Fibroblast of skin of back (primary cell): ENCODE measurements at places on chromosomes 3 and 15.
A peak's percentile ranks its signal among the peaks of the same experiment; 100 is the strongest.

DNA sequence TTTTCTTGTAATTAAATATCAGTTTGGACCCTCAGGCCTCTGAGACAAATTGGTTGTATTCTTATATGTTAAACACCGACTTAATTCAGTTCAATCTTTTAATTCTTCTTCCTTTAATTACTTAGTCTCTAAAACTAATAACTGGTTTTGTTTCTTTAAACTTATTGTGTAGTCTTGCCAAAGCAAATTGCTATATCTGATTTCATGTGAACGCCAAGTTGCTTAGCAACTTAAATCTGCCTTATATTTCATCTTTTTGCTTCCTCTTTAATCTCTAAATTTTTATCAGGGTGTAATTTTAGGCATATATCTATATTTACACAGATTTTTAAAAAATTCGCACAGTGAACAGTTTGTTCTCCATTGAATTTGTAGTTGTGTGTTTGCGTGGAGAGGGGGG, 82.2 kb downstream of the CADM2 start:
- DNase-seq = no peak

DNA sequence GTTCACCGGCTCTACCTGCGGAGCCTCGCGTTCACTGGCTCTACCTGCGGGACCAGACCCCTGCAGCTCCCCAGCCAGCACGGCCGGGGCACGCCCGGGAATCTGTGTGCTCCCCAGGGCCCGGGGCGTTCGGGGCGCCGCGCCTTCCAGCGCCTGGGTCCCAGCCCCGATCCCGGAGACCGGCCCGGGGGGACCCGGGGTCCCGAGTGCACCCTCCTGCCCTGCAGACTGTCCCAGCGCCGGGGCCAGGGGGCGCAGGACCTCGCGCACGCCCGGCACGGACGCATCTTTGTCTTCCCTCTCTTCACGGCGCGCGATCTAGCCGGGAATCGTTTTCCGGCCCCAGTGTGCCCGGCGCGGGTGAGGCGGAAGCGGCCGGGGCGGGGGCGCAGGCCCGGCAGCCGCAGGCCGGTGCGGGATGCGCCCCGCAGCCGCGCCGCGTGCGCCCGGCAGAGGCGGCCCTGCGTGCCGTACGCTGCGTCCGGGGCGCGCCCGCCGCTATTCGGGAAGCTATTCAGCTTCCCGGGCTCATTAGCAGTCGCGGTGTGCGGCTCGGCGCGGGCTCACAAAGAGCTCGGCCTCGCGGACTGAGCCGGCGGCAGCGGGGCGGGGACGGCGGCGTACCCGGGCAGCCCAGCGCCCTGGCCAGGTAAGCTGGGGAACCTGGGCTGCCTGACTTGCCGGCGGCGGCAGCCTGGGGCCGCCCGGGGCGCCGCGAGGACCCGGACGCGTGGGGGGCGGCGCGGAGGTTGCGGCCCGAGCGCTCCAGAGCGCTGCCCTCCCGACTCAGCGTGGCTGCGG, at the start of gene APBA2:
Gene APBA2, plus strand, starts transcription at position 345 of the 801 bp plus-strand sequence. CDS start 167,911 bp downstream, outside the sequence.
- DNase-seq = peak; percentile 53

- DNase-seq = no peak
Measured at GRCh38 chr3:146177519-146177918, 16.5 kb upstream of the PLOD2 start.

GRCh38 chr3:23834082-23834870, 28.5 kb downstream of the UBE2E1 start:
- DNase-seq = peak; percentile 16

- no peak for DNase-seq
Measured at GRCh38 chr3:152197937-152198336, 70.8 kb upstream of the MBNL1 start.

GRCh38 chr3:32601722-32602121, 31.1 kb upstream of the DYNC1LI1 start:
- DNase-seq = no peak

GRCh38 chr15:75203908-75204263, 2.2 kb downstream of the C15orf39 start:
- DNase-seq = no peak

GRCh38 chr3:98966862-98967546, 65.5 kb upstream of the DCBLD2 start:
- peak; percentile 48 for DNase-seq

DNA sequence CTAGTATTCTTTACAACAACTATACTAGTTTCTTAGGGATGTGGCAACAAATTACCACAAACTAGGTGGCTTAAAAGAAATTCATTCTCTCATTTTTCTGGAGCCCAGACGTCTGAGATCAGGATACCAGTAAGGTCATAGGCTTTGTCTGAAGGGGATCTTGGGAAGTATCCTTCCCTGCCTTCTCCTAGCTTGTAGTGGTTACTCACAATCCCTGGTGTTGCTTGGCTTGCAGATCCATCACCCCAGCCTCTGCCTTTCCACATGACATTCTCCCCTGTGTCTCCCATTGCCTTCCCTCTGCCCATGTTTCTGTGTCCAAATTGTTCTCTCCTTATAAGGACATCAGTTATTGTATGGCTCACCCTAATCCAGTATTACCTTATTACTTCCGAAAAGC, 24.3 kb upstream of the CLDN1 start:
- peak; percentile 16 for DNase-seq

GRCh38 chr3:159937561-159938166, 51.0 kb upstream of the IL12A start:
- peak; percentile 16 for DNase-seq

- peak; percentile 32 for DNase-seq
Measured at GRCh38 chr15:72116731-72117485, 1.0 kb downstream of the MYO9A start.

DNA sequence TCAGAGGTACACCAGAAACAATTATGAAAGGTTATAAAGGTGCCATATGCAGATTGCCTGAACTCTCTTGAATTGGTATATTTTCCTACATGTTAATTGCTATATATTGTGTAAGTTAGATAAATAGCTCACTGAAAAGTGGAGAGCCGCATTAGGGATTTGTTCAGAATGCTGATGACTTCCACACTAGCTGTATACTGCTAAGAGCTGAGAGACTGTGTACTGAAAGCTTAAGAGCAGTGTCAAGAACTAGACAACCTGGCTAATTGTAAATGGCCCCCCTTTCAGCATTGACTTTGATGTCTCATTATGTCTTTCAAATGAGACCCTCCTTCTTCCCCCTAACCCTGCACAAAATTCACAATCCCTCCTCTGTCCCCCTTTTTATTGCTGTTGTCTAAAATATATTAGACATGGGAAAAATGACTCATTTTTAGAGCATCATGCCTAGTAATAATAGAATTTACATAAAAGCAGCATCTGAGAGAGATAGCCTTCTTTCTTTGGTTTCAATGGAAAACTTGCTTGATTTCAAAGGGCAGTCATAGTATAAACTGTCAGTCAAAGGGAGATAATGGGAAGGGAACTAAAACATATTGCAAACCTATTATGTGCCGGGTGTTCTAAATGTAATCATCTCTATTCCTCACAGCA, 34.7 kb upstream of the GREM1 start:
- DNase-seq = no peak

GRCh38 chr3:188956839-188957489, 214.8 kb upstream of the TPRG1 start:
- peak; percentile 68 for DNase-seq

DNA sequence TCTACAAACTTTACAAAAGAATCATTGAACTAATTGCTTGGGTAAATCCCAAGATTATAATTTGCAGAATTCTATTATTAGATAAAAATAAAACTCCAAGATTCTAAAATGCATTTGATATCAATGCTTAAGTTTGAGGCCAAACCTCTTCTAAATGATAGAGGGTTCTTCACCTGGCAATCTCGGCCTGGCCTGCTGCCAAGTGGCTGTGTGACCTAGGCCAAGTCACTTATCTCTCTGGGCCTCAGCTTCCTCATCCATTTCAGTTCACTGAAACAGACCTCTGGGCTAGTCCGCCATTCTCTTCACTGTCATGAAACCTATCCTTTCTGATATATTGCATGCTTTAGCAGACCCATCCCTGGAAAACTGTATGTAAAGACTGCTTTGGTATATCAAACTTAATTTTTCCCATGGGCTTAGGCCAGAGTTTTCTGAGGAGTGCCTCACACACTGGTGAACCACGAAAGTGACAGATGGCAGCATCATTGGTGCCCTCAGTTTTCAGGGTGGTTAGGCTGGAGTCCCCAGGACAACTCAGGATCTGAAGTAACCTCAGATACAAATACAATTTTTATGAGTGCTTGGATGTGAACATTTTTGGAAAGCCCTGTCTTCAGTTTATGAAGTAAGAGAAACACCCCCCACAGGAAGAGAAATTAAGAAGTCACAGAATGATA, 21.8 kb downstream of the NUDT16 start:
- no peak for DNase-seq

- DNase-seq = peak; percentile 11
Measured at GRCh38 chr3:178457511-178457910, 78.7 kb upstream of the KCNMB2 start.

DNA sequence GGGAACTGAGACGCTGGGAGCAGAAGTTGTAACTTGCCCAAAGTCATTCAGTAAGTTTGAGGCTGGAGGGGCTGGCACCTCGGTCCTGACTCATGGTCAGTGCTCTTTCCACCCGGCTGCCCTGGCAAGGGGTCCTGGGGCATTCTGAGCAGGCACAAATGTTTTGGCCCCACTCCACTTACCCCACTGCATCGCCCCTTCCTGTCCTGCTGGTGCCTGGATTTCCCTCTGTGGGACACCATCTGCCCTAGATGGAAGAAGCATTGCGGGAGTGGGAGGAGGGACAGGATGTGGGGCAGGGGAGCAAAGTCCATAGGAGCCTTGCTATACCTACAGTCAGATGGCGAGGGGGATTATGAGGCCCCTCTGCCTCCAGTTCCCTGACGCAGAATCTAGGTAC, 4.5 kb downstream of the CORO2B start:
- no peak for DNase-seq

DNA sequence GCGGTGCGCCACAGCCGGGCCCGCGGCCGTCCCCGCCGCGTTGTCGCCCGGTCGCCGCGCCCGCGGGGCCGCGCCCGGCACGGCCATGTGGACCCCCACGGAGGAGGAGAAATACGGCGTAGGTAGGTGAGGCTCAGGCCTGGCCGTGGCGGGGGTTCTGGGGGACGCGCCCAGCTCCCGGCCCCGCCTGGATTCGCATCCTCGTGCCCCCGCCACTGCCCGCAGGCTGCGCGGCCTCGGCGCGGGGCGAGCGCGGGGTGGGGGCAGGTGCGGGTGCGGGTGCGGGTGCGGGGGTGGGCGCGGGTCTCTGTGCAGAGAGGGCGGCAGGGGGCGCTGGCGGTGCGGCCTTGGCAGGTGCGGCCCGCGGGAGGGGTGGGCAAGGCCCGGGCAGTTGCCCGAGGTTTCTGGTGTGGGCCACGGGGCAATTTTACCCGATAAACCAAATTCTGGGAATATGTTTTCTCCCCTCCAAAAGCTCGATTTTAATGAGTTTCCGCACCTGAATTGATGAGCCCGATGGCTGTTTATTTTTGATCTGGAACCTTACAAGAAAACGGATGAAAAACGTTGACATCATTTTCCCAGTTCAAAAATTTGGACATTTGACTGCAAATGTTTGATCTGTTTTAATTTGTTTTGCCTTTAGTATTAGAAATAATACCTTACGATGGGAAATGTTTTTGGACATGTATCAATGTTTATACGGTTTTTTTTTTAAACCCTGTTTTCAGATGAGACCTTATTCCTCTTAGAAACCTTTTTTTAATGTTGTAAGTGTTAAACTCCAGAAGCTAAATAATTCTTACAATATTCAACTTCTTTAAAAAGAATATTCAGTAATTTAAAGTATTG, 678 bp downstream of the DOCK3 start:
- no peak for DNase-seq

DNA sequence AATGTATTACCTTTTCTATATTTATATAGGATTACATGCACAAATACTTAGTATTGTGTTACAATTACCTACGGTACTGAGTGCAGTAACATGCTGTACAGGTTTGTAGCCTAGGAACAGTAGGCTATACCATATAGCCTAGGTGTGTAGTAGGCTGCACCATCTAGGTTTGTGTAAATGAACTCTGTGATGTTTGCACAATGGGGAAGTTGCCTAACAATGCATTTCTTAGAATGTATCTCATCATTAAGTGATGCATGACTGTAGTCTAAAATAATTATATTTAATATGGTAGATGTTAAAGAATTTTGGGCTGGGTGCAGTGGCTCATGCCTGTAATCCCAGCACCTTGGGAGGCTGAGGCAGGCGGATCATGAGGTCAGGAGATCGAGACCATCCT, 281.0 kb downstream of the KLF13 start:
- no peak for DNase-seq

- no peak for DNase-seq
Measured at GRCh38 chr3:162665684-162666391, 1169.2 kb downstream of the OTOL1 start.

- peak; percentile 54 for DNase-seq
Measured at GRCh38 chr3:161879470-161879869, 382.9 kb downstream of the OTOL1 start.

GRCh38 chr3:177377166-177377565, 179.9 kb upstream of the TBL1XR1 start:
- DNase-seq = no peak

GRCh38 chr15:41490355-41490754, 3.3 kb upstream of the ITPKA start:
- peak; percentile 94 for DNase-seq

GRCh38 chr3:51975852-51976549, 1.1 kb downstream of the ABHD14A start:
- peak; percentile 54 for DNase-seq
